Activated CD4-positive, alpha-beta memory T cell treated with anti-CD3 and anti-CD28 coated beads for 36 hours (primary cell): ENCODE measurements at places on chromosomes 3 and 15.

- peak; percentile 82 for DNase-seq
Observed at GRCh38 chr15:90004671-90005070, 3.5 kb downstream of the ZNF710 start.

DNA sequence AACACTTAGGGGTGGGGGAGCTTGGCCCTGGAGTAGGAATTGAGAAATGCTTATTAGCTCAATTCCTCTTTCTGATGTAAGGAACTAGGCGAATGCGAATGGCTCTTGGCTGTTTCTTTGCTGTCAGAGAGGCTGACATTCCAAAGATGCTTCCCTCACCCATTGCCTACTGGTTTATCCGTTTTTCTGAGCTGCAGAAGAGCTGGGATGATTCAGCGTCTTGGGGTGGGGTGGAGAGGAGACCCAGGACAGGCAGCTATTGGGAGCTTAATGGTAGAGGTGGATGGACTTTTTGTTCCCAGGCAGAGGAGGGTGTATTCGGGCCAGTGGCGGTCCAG lies 9.8 kb downstream of the PLEKHO2 start:
- DNase-seq, result no peak

DNA sequence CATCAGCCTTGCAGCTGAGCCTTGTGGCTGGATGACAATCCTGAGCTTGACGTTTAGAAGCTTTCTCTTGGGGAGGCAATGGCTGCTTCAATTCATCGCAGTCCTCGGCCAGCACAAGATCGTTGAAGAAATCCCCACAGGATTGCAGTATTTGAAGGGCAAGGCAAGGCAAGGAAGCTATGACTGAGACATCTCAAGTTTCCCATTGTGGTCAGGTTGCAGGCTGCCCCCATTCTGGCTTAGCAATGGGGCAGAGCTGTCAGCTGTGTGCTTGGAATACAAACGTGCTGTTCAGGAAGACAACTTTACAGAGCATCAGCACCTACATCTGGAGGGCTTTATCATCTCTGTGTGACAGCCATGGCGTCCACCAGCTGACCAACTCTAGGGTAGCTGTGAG lies 275.9 kb upstream of the TBL1XR1 start:
- DNase-seq, result no peak

- no peak for DNase-seq
Observed at GRCh38 chr3:127324913-127325628, 37.2 kb upstream of the PRR20G start.

- no peak for DNase-seq
Observed at GRCh38 chr15:50415752-50416404, 8.3 kb upstream of the USP8 start.

- DNase-seq, result peak; percentile 36
Observed at GRCh38 chr3:15199493-15200105, 6.4 kb upstream of the CAPN7 start.

- DNase-seq, result peak; percentile 85
Observed at GRCh38 chr3:43389388-43390254, 103.3 kb downstream of the SNRK start.

DNA sequence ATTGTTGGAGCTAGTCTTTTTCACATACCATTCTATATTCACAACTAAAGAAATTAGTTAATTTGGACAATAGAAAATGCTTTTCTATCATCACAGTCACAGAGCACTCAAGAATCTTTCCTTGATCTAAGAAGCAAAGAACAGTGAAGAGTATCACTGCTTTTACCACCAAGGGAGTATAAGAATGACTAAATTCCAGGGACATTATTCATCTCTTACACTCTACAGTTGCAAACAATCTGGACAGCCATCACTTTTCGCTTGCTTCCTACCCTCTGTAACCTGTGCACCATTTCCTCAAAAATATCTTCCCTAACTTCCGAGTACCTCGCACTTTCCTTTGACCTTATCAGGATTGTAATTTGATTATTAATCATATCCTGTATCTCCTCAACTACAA lies 359.5 kb upstream of the TMCO5A start:
- no peak for DNase-seq

DNA sequence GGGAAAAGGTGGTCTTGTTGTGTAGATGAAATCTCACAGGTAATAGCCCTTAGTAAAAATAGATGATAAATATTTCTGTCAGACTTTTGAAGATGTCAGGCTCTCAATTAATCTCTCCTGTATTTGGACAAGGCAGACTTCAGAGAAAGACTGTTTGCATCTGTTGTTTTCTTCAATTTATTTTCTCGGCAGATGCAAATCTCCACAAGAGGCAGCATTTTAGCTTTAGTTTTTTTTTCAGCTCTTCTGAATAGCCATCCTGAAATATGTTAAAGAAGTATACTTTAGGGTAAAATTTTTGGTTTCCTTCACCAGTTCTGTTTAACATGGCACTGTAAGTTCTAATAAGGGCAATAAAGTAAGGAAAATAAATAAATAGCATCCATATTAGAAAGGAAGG lies 685.1 kb downstream of the SI start:
- DNase-seq, result no peak

DNA sequence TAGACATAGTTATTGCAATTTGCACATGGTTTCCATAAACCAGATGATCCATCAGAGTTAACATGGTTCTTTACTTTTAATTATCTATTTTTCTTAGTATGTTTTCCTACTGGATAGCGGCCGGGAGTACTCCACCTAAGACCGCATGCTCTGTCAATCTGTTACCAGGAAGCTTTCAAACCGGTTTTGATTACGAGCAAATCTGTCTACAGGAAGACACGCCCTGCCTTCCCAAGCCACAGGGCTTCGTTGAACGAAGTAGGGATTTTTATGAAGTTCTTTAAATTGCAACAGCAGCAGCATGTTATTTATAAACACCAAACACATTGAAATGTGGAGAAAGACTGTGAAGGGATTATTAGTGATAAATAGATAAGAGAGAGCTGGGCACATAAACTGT lies 283.3 kb upstream of the ROBO2 start:
- DNase-seq, result no peak

GRCh38 chr3:13107661-13108060 lies 34.4 kb upstream of the IQSEC1 start:
- no peak for DNase-seq
